NCI-H345 (cell line): ENCODE measurements at places on chromosomes 1 and 21.

DNA sequence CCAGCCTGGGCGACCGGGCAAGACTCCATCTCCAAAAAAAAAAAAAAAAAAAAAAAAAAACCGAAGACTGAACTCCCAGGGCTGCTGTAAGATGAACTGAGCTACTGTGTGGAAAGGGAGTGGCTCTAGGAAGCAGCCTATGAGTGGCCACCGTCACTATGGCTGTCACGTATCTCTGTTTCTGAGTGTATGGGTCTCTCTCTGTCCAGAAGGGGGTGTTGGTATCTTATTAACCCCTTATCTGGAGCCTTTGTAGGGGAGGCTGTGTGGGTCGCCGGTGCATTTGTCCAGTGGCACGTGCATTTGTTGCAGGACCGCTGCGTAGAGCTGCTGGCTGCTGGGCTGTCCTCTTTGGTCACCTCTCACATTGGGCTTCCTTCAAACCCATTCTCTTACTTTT lies 326.6 kb downstream of the CAMTA1 start:
- DNase-seq = no peak

- DNase-seq = no peak
These were observed 29.7 kb downstream of the HEYL start for GRCh38 chr1:39609618-39610331.

DNA sequence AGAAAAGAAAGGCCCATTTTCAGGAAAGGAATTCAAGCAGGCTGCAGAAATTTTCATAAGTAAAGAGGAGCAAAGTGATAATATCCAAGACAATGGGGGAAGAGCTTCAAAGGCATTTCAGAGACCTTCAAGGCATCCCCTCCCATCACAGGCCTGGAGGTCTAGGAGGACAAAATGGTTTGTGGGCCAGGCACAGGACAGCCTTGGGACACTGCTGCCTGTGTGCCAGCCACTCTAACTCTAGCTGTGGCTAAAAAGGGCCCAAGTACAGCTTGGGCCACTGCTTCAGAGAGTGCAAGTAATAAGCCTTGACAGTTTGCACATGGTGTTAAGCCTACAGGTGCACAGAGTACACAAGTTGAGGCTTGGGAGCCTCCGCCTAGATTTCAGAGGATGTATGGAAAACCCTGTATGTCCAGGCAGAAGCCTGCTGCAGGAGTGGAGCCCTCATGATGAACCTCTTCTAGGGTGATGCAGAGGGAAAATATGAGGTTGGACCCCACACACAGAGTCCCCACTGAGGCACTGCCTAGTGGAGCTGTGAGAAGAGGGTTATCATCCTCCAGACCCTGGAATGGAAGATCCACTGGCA lies 51.8 kb upstream of the ZSWIM5 start:
- no peak for DNase-seq

DNA sequence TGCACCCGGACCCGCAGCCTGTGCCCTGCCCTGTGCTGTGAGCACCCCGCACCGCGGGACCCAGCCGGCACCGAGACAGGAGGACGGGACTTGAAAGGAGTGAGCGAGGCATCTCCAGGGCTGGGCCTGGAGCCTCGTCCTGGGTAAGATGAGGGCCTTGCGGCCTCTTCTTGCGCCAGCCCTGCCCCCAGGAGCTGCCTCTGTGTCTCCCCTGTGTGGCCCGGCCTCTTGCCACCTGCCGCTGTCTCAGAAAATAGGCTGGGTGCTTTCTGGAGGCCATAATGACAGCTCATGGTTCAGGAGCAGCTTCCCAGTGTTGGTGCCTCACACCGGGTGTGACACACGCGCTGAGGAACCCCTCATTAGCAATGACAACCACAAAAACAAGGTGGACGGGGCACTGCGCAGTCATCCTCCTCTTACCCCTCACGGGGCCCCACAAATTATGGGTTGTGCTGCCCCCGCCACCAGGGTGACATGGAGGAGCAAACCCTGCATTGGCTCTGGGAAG lies 161.5 kb upstream of the C1orf174 start:
- DNase-seq = no peak

DNA sequence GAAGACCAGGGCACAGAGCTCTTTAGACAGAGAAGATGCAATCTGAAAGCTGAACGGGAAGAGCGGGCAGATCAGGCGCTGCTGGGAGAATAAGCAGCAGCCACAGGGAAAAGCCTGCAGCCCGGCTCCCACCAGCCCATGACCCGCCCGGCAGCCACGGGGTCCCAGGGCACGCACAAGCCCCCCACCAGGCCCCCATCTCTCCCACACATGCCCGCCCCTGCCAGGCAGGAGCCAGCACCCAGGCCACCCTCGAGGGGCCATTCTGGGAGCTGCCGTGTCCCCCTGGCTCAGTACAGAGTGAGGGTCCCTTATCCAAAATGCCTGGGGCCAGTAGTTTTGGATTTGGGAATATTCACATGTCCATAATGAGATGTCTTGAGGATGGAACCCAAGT lies 16.3 kb downstream of the SLC19A1 start:
- no peak for DNase-seq

DNA sequence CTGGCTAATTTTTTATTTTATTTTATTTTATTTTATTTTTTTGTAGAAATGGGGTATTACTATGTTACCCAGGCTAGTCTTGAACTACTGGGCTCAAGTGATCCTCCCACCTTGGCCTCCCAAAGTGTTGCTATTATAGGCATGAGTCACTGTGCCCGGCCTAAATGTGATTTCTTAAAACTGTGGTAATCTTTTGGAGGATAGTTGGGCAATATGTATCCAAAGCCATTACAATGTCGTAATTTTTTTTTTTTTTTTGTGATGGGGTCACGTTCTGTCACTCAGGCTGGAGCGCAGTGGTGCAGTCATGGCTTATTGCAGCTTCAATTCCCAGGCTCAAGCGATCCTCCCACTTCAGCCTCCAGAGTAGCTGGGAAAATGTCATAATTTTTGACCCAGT lies 14.2 kb downstream of the ETV3L start:
- no peak for DNase-seq

- DNase-seq = peak; percentile 10
These were observed 559.9 kb upstream of the PBX1 start for GRCh38 chr1:163999131-163999530.

GRCh38 chr1:219160967-219161366 lies 12.7 kb upstream of the LYPLAL1 start:
- no peak for DNase-seq

GRCh38 chr1:210293171-210293607 lies 35.5 kb upstream of the HHAT start:
- no peak for DNase-seq

- peak; percentile 69 for DNase-seq
These were observed 10.9 kb downstream of the POMGNT1 start for GRCh38 chr1:46187106-46187869.

- DNase-seq = no peak
These were observed 25.5 kb downstream of the CDC14A start for GRCh38 chr1:100377590-100378361.

DNA sequence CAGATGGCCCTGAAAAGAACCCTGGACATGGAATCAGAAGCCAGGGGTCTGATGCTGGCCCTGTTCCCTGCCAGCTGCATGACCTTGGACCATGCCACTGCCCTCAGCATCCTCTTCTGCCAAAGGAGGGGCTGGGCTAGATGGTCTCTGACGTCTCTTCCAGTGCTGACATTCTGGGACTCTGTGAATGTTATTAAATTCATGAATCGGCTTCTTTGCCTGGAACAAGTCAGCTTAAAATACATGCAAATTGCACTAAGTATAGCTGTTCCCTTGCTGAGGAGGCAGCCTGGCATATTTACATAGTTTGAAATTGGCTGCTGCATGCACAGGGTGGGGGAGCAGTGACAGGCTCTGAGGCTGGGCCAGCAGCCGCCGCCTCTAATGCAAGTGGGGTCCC lies 23.8 kb downstream of the KCNA2 start:
- no peak for DNase-seq

GRCh38 chr1:22247527-22248245 lies 104.8 kb upstream of the WNT4 start:
- DNase-seq = no peak

DNA sequence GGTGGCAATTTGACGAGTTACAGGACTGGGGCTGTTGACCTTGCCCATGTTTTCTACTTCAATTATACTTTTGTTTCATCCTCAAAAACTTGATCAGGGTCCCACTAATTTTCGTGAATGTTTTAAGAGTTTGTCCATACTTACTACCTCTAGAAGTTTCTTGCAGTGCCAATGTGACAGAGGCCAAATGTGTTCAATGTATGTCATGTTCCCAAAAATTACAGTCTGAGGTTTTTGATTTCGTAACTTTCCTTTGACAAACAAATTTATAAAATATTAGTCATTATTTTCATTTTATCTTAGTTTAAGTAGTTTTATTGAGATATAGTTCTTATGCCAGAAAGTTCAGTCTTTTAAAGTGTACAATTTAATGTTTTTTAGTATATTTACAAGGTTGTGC lies 15.3 kb downstream of the VPS13D start:
- no peak for DNase-seq

- no peak for DNase-seq
These were observed 177.3 kb upstream of the LYPLAL1 start for GRCh38 chr1:218996362-218996761.

GRCh38 chr1:1862905-1863547 lies 27.9 kb downstream of the GNB1 start:
- DNase-seq = no peak

DNA sequence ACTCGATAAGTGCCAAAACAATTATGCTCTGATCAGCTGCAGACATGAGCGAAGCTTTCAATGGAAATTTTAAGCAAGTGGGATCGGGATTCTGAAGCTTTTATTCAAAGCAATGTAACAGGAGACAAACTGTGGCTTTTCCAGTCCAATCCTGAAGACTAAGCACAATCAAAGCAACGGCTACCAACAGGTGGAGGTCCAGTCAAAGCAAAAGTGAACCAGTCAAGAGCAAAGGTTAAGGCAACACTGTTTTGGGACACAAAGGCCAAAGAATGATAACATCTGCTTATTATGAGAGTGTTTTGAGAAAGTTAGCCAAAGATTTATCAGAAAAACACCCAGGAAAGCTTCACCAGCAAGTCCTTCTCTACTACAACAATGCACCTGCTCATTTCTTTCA lies 170.1 kb downstream of the SEC16B start:
- DNase-seq = no peak

DNA sequence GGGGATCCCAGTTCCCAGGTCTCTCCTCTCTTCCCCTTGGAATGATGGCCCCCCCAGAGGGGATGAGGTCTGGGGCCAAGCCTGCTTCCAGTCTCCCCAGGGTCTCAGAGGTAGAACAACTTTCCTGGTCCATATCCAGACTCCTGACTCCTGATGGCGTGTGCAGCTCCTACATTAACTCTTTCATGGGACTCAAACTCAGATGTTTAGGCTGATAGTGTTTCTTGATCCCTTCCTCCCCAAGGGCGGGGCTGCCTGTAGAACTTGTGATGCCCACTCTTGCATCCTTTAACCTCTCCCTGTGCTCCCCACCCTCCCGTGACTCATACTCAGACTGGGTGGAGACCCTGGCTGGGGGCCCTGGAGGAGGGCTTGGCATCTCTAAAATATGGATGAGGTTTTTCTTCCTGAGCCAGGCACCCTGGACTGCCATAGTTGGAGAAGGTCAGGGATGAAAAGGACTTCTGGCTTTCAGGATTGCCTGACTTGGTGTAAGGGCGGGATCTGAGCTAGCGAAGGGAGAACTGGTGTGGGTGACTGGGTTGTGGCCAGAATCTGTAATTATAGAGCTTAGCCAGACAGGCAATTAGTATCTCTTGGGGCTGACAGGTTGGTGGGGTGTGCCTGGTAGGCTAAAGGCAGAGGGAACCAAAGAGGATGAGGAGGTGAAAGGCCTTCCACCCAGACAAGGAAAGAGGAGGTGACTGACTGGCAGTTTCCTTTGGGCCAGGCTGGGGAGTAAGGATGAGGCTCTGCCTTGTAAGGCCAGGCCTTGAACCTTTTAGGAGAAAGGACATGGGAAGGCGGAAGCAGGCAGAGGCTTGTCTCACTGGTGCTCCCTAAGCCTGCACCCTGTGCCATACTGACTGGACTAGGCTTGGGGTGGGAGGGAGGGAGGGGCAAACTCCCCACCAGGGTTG lies 1.5 kb downstream of the ATP8B2 start:
- DNase-seq = no peak

GRCh38 chr1:110053552-110054428 lies 16.7 kb downstream of the ALX3 start:
- peak; percentile 37 for DNase-seq
